ENCODE measurements at places on chromosomes 4 and X.
A peak's percentile ranks its signal among the peaks of the same experiment; 100 is the strongest.

GRCh38 chr4:153166716-153167501, 37.3 kb upstream of the TRIM2 start:
- H3K4me1 ChIP-seq, result no peaks in the 10 kb centered on the region
- no peak overlapping the region for H3K4me3 ChIP-seq
- peaks cover 8% of the 10 kb centered on the region for H3K27me3 ChIP-seq

- no peak overlapping the region for H3K4me3 ChIP-seq
- H3K27ac ChIP-seq, result no peak overlapping the region
- no peaks in the 10 kb centered on the region for H3K36me3 ChIP-seq
- DNase-seq, result no peak
- no peaks in the 10 kb centered on the region for H3K27me3 ChIP-seq
- H3K4me1 ChIP-seq, result no peaks in the 10 kb centered on the region
Measured at GRCh38 chr4:5592272-5592671, 116.1 kb downstream of the EVC2 start.

- no peaks in the 10 kb centered on the region for H3K27me3 ChIP-seq
- no peak for DNase-seq
- H3K27ac ChIP-seq, result no peak overlapping the region
- H3K4me3 ChIP-seq, result no peak overlapping the region
- H3K4me1 ChIP-seq, result no peaks in the 10 kb centered on the region
- no peaks in the 10 kb centered on the region for H3K36me3 ChIP-seq
Measured at GRCh38 chrX:146854281-146854680, 39.7 kb upstream of the CXorf51A start.

DNA sequence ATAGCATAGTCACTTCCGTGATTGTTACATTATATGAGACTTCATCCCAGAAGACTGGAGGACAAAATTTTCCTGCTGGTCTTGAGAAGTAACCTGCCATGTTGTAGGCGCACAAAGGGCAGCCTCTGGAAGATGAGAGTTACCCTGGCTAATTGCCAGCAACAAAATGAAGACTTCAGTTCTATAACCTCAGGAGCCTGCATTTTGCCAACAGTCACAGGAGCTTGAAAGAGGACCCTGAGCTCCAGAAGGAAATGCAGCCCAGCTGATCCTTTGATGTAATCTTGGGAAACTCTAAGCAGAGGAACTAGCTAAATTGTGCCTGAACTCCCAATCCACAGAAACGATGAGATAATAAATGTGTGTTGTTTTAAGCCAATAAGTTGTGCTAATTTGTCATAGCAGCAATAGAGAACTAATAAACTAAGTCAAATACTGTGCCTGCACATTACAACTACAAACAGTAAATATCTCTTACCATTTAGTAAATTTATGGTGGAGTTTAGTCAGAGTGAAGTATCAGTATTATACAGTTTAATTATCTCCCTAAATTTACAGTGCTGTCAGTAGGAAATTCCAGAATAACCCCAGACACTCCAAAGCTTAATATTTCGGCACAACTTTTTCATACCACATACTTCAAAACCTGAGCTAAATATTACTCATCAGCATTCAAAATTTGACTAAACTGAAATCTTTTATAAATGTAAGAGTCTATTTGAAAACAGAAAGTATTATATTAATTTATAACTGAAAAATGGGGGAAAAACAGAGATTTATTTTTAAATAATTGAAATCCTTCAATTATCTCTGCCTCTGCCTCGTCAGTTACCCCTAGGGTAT, 90.1 kb upstream of the MAPK10 start:
- H3K27me3 ChIP-seq, result no peaks in the 10 kb centered on the region
- no peak overlapping the region for H3K27ac ChIP-seq
- H3K4me1 ChIP-seq, result no peaks in the 10 kb centered on the region
- DNase-seq, result no peak

GRCh38 chrX:130285069-130285620, 16.4 kb upstream of the ZNF280C start:
- no peak for DNase-seq
- H3K27me3 ChIP-seq, result no peaks in the 10 kb centered on the region
- H3K4me1 ChIP-seq, result no peaks in the 10 kb centered on the region
- no peak overlapping the region for H3K4me3 ChIP-seq

DNA sequence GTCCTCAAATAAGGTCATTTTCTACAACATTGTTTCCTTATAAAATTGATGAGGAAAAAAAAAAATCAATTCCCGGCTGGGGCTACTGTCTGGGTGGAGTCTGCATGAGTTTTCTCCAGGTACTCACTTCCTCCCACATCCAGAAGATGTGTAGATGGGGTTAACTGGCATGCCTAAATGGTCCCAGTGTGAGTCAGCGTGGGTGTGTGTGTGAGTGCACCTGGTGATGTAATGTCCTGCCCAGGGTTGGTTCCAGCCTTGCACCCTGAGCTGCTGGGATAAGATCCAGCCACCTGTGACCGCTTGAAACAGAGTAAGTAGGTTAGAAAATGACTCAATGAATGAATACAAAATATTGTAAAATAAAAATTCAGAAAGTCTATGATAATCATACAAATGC, 11.1 kb downstream of the USP26 start:
- H3K4me1 ChIP-seq, result no peaks in the 10 kb centered on the region
- H3K4me3 ChIP-seq, result no peak overlapping the region
- H3K27me3 ChIP-seq, result no peaks in the 10 kb centered on the region
- no peaks in the 10 kb centered on the region for H3K36me3 ChIP-seq
- no peak overlapping the region for H3K27ac ChIP-seq
- no peak for DNase-seq

DNA sequence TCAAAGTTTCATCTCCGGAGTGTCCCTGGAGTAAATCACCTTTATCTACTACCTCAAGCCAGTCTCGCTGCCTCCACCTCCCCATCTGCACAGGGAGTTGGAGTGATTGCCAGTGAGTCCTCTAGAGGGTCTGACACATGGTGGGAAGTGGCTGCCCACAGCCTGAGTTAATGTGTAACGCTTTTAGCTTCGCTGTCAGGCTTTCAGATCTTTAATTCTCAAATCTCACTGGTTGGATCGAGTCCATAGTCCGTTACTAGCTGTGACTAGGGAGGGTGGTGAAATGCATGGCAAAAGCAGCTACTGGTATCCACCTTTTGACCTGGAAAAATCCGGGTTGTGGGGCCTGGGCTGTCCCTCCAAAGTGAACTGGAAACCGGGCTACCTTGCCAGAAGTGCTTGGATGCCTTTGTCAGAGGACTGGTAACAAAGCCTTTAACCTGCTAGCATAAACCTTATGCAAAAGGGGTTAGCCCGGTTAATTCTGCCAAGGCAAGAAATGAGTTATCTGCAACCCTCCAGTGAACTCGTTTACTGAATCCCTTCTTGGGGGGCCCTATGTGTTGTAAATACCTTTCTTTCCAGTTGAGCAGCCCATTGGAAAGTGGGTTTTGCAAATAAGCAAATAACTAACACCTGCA, 5.1 kb upstream of the WDR1 start:
- H3K27ac ChIP-seq, result no peak overlapping the region
- no peak for DNase-seq
- no peaks in the 10 kb centered on the region for H3K27me3 ChIP-seq
- peaks cover 14% of the 10 kb centered on the region for H3K4me1 ChIP-seq

DNA sequence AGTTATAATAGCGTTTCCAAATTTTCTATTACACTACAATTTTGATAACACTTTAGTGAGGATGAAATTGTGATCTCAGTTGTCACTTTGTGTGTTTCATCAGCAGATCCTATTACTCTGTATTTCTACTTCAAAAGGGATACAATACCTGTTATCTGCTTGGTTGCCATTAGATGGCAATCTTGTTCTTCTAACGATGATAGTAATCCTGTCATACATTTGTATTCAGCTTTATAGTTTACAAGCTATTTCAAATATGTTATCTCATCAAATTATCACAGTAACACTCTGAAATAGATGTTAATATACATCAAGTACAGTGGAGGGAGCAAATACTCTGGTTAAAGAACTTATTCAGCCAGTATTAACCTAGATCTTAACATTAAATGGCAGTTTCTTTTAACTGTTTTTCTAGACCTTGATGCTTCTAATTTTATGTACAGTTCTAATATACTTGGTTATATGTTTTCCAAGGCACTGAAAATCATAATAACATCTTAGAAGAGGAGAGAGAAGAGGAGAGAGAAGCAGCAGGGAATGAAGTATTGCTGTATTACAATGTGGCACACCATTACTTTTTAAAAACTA, 292.0 kb downstream of the CCSER1 start:
- H3K4me3 ChIP-seq, result no peak overlapping the region
- no peaks in the 10 kb centered on the region for H3K4me1 ChIP-seq
- H3K27me3 ChIP-seq, result no peaks in the 10 kb centered on the region
- no peaks in the 10 kb centered on the region for H3K36me3 ChIP-seq
- DNase-seq, result no peak

- no peaks in the 10 kb centered on the region for H3K27me3 ChIP-seq
- no peak for DNase-seq
- H3K4me3 ChIP-seq, result no peak overlapping the region
- peaks cover 15% of the 10 kb centered on the region for H3K36me3 ChIP-seq
Measured at GRCh38 chrX:350534-351323, 32.1 kb upstream of the GTPBP6 start.

DNA sequence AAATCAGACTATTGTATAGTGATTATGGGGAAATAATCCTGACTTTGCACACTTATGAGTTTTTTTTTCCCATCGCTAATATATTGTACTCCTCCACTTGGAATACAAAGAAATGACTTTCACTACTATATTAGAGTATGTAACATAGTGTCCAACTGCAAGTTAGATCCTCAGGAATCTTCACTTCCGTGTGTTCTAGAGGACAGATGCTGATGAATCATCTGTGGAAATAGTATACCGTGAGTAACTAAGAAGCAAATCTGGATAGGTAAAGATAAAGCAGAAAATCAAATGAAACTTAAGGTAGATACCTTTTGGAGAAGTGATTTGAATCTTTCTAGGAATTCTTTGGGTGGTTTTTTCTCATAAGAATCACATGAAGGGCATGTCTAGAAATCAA, 8.3 kb downstream of the IL21 start:
- no peaks in the 10 kb centered on the region for H3K36me3 ChIP-seq
- H3K27ac ChIP-seq, result no peak overlapping the region
- no peaks in the 10 kb centered on the region for H3K27me3 ChIP-seq
- H3K4me3 ChIP-seq, result no peak overlapping the region

GRCh38 chrX:48897157-48897624, 377 bp downstream of the TIMM17B start:
- H3K27me3 ChIP-seq, result no peaks in the 10 kb centered on the region
- peaks cover 16% of the 10 kb centered on the region for H3K4me1 ChIP-seq
- DNase-seq, result peak; percentile 77
- peak overlapping the region; percentile 96 for H3K27ac ChIP-seq
- H3K36me3 ChIP-seq, result no peaks in the 10 kb centered on the region
- H3K4me3 ChIP-seq, result peak overlapping the region; percentile 80

DNA sequence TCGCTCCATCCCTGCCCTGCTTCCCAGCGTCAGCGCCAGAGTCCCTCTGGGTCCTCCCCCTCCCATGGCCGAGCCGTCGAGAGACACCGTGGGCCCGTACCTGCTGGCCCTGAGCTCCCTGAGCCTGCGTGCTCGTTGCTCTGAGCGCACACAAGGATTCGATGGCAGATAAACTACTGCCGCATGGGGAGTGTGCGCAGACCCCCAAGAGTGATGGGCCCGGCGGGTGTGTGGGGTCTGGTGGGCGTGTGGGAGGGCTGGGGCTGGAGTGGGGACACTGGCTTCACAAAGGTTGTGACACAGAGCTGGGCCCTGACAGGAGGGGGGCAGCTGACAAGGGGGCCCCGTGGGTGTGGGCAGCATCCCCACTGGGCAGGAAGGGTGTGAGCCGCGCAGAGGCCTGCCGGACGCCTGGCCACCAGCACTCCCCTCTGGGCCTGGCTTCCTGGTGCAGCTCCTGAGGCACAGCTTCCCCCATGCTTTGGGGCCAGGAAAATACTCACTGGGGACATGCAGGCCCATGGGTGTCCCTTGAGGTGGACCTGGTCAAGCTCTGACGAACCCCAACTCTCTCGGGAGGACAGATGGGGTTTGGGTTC, 4.8 kb upstream of the RGS12 start:
- peaks cover 9% of the 10 kb centered on the region for H3K27me3 ChIP-seq
- peaks cover 14% of the 10 kb centered on the region for H3K4me1 ChIP-seq
- peak overlapping the region; percentile 25 for H3K27ac ChIP-seq
- no peak for DNase-seq

DNA sequence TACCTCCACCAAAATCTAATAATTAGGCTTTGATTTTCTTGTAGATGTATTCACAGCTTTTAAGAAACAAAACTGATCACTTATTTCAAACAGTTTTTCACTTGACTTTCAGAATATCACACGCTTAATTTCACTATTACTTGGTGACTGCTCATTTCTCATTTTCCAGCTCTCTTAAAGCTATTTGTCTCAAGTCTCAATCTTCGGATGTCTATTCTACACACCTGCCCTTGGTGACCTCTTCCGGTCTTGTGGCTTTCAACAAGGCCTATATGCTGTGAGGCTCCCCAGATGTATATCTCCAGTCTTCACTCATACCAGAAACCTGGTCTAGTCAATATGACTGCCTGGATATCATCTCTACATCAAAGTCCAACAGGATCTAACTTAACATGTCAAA, 34.9 kb upstream of the ANXA10 start:
- H3K27me3 ChIP-seq, result no peaks in the 10 kb centered on the region
- H3K27ac ChIP-seq, result no peak overlapping the region
- no peaks in the 10 kb centered on the region for H3K36me3 ChIP-seq
- no peak for DNase-seq
- H3K4me3 ChIP-seq, result no peak overlapping the region

DNA sequence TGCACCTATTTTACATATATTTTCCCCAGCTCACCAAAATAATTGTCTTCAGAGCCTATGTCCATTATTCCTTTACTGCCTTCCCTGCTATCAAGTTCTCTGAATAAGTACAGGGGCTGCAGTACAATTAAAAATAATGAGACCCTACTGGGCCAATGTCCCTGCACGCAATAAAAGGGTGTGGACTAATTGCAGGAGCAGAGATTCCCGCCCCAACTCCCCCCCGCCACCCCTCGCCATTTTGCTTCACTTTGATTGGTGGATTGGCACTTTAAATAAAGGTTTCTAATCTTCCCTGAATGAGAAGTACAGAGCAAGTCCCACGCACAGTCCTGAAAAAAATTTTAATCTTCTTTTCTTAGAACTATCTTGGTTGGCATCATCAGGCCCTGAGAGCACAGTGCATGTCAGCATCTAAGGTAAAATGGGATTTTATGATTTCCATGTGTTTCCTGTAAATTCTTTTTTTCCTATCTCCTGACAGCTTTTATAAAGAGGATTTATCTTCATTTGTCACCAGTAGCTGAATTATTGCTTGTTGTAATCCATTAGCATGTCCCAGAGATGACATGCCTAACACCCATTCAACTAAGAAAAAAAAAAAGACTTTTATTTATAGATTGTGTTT, at the start of gene AMBN:
TSS of gene AMBN (plus strand) at position 302 of the 628 bp plus-strand sequence. CDS start at position 405, 103 bp downstream.
- H3K4me1 ChIP-seq, result no peaks in the 10 kb centered on the region
- H3K27ac ChIP-seq, result no peak within 1 kb of the TSS
- H3K36me3 ChIP-seq, result no peaks in the 10 kb centered on the region

DNA sequence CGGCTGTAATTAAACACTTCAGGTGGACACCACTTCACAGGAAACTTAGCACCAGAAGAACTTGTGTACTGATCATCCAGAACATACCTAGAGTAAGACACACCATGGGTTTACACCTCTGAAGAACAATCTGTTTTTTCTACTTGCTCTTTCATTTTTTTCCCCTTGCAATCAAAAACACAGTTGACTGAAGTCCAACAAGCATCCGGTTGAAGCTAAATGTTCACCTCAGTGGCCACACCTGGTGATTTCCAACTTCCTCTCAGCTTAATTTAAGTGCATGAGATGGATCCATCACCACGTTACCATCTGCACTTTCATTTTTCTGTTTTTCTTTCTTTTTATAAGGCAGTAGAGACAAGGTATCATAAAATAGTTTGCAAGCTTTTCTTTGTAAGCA, 4.9 kb upstream of the TXK start:
- no peak overlapping the region for H3K4me3 ChIP-seq
- no peak overlapping the region for H3K27ac ChIP-seq
- peaks cover 1% of the 10 kb centered on the region for H3K4me1 ChIP-seq
- DNase-seq, result no peak

Measured in heart right ventricle (tissue), 16 donors.